IMR-90 (cell line): ENCODE measurements at places on chromosomes 6 and 20.

GRCh38 chr6:5781966-5782556 lies 224.7 kb downstream of the NRN1 start:
- DNase-seq, result no peak
- H3K36me3 ChIP-seq, result no peaks in the 10 kb centered on the region
- no peaks in the 10 kb centered on the region for H3K4me1 ChIP-seq
- no peak overlapping the region for H3K4me3 ChIP-seq
- no peak overlapping the region for H3K27ac ChIP-seq

DNA sequence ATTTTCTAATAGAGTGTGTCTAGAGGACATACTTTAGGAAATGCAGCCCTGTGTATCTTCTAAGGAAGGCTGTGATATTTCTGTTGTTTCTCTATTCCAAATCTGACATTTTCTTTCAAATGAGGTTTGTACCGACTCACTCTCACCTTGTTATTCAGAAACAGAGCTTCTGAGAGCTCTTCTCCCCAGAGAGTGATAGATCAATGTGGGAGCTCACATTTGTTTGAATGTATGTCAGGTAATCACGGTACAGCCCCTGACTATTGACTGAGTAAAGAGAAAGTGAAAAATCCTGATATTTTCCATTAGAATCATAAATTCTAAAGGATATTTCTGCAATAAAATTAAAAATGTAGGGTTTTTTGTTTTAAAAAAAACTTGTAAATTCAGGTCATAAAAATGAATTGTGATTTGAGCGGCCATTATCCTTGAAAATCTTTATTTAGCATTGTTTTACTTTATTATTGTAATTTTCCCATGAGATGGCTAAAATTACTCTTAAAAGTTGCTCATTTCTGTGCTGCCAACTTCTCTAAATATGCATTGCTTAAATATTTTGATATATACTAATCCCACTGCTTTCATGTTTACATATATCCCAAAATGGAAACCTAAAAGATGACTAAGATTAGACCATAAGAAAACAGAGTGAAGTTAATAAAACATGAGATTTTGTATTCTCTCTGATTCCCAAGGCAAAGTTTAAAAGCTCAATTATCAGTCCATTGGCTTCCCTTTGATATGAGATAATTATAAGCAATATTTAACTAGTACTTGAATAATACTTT lies 1226.8 kb upstream of the CITED2 start:
- H3K27me3 ChIP-seq, result no peaks in the 10 kb centered on the region
- DNase-seq, result peak; percentile 65
- H3K27ac ChIP-seq, result peak overlapping the region; percentile 29; the same call in 1 of the 2 replicates
- no peaks in the 10 kb centered on the region for H3K36me3 ChIP-seq
- H3K4me1 ChIP-seq, result peaks cover 9% of the 10 kb centered on the region; the same call in 1 of the 2 replicates
- no peak overlapping the region for H3K4me3 ChIP-seq

DNA sequence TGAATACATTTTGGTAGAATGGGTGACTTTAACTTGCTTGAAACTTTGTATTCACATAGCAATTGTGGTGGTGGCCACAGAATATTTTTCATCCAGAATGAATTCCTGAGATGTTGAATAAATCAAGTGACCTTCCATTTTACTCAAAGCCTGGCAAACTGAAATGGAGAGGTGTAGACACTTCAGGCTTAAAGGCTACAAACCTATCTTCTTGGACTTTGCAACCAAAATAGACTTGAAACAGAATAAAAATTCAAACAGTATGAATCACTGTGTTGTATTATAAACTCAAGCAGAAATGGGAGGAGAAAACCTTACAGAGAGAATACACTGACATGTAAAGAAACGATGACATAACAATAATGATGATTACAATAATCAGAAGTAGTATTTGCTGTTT lies 371.6 kb downstream of the BCKDHB start:
- no peak overlapping the region for H3K4me3 ChIP-seq
- no peak overlapping the region for H3K27ac ChIP-seq
- DNase-seq, result peak; percentile 49
- H3K4me1 ChIP-seq, result peaks cover 1% of the 10 kb centered on the region; the same call in 1 of the 2 replicates

DNA sequence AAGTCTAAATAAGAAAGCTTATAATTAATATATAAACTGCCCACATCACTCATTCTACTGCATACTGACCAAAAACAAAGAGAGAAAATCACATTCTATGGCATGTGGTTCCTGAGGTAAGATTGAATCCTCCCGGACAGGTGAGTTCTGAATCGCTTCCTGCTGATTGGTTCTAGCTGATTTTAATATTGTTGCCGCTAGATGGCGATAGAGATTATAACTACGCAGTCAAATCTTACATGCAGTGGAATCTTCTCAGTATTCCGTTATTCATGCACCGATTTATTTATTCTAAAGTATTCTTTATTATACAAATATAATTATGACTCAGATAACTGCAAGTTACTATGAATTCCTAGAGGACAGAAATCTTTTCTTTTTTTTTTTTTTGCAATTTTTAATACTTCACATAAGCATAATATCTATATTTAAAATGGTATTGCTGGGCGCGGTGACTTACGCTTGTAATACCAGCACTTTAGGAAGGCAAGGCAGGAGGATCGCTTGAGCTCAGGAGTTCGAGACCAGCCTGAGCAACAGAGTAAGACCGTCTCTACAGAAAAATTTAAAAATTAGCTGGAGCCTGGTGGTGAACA lies 24.2 kb upstream of the TMX4 start:
- no peaks in the 10 kb centered on the region for H3K4me1 ChIP-seq
- no peak overlapping the region for H3K4me3 ChIP-seq
- DNase-seq, result peak; percentile 68
- H3K27me3 ChIP-seq, result peaks cover 7% of the 10 kb centered on the region
